ENCODE measurements at places on chromosomes 13 and 19. TPM values are rescaled to one million over a fixed set of nuclear protein-coding genes. Genes with fewer than 3 reads are reported as not detected.

GRCh38 chr19:46887240-46887782 is 26.5 kb downstream of the ARHGAP35 start:
- DNase-seq, result no peak

DNA sequence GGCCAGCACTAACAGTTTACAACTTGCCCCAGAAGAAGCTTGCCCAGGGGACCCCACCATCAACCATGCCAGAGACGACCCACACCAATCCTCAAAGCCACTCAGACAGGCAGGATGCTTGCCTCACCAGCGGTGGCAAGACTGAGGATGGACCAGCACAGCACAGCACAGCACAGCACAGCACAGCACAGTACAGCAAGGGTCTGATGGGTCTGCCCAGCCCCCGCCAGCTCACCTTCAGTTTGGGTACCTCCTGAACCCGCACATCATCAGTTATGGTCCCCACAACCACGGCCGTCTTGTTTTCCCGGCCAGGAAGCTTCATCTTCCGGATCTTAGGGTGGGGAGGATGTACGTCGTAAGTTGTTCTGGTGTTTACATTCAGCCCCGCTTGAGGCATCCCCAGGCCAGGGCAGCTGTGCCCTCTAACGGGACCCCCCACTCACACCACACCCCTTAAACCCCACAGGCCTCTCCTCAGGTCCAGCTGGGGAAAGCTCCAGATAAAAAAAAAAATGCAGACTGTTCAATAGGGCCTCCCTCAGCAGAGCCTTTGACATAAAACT is 1.7 kb upstream of the FAM83E start:
- DNase-seq, result no peak

- DNase-seq, result no peak
These were observed 143.7 kb downstream of the FGF9 start for GRCh38 chr13:21814604-21815003.

GRCh38 chr13:89925107-89925506 is 1422.4 kb upstream of the MIR17HG start:
- no peak for DNase-seq

- DNase-seq, result no peak
These were observed 23.2 kb downstream of the ANKRD27 start for GRCh38 chr19:32651729-32652140.

DNA sequence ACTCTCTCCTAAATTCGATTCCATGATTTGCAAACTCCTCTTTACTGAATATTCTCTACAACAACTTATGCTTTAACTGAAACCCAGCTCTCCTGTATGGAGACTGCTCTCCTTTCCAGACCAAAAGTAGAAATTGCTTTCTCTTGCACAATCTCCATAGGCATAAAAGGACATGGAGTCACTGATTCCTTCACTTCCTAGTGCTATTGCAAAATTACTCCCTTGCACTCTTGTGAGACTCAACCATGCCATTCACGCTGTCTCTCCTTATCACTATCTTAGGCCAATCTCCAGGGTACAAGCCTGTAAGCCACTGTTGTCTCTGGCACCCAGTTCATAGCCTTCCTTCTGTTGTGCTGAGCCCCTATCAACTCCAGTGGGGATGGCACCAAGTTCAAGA is 30.6 kb downstream of the SERPINE3 start:
- DNase-seq, result no peak

DNA sequence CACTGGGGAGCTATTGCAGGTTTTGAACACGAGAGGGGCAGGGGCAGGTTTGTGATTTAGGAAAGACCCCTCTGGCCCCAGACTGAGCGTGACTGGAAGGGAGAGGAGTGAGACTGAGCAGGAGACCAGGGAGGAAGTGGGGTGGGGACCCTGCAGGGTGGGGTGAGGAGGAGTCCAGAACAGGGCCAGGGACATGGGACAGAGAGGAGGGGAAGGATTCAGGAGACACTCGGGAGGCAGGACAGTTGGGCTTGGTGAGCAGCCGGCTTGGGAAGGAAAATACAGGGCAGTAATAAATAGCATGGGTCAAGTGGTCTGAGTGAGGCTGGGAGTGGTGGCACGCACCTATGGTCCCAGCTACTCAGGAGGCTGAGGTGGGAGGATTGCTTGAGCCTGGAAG is 9.4 kb downstream of the FOSB start:
- DNase-seq, result no peak

DNA sequence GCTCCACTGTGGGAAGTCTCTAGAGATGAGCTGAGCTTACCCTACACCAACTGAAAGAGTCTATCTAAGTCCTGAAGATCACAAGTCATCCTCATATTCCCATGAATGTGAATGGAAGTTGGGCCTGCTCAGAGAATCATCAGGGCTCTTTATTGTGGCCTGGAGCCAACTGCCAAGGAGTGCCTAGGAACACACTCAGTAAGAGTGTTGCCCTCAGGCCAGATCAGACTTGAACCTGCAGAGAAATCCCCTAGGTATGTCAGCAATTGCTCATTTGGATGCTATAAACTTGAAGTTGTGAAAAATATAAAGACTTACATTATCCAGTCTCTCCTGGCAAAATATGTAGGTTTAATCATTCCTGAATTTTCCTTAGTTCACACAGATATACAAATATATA is 1070.2 kb downstream of the EFNB2 start:
- DNase-seq, result no peak

Gene NLRP11
- not detected for total RNA-seq

Gene OR4F17
- not detected for total RNA-seq
